Muscle of back (tissue), 13 donors: ENCODE measurements at places on chromosomes 16 and 17.

DNA sequence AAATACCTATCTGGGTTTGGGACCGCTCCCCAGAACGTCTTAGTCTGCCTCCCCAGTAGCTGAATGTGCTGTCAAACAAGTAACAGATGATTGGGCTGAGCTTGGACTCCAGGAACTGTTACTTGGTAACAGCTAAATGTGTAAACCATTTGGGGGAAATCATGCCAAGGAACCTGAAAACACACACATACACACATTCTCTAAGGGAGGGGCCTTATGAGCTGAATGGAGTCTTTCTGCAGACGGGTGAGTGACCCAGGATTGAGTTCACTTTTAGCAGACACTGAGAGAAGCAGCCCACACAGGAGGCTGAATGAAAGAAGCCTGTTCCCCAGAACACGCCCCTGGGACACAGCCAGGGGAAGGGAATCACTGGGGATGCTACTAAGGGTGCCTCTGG, 1.6 kb downstream of the ACLY start:
- peak; percentile 69 for DNase-seq

DNA sequence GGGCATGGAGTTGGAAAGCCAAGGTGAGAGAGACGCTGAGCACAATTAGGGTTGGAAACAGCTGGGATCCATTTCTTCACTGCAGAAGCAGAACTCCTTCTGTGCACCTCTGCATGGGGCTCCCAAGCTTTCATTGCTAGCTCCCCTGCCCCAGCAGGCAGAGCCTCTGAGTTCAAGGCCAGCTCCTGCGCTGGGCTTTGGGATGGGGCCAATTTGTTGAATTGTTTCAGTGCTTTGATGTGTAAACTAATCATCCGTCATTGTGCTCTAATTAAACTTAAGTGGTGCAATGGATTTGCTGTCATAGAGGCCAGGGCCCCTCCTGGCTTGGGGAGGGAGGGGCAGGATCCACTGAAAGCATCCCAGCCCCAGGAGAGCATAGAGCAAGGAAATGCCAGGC, 13.5 kb upstream of the LYRM9 start:
- no peak for DNase-seq

DNA sequence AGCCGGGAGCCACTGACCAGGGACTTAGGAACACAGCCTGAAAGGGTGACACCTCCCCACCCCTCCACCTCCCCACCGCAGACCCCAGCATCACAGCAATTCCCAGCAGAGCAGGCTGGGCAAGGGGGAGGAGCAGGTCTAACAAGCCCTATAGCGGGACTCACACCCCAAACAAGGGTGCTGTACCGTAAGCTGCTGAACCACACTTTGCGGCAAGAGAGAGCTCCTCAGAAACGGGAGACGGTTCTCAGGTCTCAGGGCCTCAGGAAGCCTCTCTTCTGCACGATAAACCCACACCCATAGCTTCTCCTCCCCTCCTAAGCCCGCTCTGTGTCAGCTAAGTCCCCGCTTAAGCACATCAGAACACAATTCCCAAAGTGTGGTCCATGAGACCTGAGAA, 11.7 kb upstream of the COTL1 start:
- DNase-seq = no peak

DNA sequence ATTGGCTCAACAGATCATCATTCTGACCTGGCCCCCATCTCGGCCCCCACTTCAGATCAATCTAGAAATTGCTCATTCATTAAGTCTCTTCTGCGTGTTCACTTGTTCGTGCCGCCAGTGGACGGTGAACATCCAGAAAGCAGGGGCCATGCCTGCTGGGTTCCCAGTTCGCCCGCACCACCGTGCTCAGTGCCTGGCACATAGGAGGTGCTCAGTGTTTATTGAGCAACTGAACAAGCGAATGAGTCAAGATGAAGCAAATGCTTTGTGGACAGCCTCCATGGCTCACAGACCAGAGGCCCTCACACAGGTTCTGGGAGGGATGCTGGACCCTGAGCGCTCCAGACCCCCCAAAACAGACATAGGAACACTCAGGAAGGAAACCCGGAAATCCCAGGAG, 13.9 kb downstream of the BEAN1 start:
- no peak for DNase-seq

- no peak for DNase-seq
These were observed 121.3 kb upstream of the CACNG5 start for GRCh38 chr17:66713533-66714042.

DNA sequence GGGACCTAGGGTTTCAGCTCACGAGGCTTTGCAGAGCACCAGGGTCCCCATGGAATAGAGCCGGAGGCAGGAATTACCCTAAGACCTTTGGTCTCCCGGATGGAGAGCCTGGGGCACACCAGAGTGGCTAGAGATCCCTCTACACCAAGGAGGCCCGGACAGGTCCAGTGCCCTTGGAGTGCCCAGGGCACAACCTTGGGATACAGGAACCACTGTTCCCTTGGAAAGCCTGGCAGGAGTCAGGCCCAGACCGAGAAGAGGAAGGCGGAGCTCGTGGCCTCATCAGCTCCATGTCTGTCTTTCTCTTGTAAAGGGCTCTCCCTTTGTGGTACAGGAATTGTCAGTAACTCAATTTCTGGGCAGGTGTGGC, 3.8 kb upstream of the DBNDD1 start:
- no peak for DNase-seq

DNA sequence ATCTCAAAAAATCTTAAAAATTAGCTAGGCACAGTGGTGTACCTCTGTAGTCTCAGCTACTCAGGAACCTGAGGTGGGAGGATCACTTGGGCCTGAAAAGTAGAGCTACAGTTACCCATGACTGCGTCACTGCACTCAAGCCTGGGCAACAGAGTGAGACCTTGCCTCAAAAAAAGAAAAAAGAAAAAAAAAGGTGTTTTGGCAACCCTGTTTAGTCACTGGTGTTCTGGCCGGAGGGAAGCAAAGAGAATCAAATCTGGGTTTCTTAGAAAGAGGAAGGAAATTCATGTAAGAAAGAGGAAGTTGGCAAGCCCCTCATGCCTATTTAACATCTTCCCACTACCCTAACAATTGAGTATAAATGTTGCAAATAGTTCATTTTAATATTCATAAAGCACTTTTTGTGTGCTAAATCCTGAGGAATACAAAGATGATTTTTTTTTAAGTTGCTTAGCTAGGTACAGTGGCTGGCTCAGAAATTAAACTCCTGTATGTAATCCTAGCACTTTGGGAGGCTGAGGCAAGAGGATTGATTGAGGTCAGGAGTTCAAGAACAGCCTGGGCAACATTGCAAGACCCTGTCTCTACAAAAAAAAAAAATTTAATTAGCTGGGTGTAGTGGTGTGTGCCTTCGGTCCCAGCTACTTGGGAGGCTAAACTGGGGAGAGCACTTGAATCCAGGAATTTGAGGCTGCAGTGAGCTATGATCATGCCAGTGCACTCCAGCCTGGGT, 6.5 kb upstream of the USP32 start:
- no peak for DNase-seq

DNA sequence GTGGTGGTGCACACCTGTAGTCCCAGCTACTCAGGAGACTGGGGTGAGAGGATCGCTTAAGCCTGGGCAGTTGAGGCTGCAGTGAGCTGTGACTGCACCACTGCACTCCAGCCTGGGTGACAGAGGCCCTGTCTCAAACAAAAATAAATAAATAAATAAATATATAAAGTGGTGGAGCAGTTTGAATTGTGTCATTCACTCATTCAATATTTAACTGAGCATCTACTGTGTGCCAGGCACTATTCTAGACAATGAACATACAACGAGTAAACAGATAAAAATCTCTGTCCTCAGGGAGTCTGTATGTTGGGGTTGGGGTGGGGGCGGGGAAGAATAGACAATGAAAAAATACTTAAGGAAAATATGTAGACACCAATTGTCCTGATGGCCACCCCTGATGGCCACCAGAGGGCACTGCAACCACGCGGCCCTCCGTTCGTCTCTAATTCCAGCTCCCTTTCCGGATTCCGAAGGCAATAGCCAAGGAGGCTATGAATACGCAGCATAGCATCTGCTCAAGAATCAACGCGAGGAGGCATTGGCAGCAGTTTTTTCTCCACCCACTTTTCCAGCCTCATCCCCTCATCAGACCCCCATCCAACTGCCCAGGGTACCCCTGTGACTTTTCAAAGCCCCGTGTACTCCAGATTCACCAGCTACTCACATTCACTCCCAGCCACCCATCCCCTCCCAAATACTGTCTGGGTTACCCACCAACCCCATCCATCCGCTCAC, 21.4 kb downstream of the QPRT start:
- DNase-seq = peak; percentile 79

DNA sequence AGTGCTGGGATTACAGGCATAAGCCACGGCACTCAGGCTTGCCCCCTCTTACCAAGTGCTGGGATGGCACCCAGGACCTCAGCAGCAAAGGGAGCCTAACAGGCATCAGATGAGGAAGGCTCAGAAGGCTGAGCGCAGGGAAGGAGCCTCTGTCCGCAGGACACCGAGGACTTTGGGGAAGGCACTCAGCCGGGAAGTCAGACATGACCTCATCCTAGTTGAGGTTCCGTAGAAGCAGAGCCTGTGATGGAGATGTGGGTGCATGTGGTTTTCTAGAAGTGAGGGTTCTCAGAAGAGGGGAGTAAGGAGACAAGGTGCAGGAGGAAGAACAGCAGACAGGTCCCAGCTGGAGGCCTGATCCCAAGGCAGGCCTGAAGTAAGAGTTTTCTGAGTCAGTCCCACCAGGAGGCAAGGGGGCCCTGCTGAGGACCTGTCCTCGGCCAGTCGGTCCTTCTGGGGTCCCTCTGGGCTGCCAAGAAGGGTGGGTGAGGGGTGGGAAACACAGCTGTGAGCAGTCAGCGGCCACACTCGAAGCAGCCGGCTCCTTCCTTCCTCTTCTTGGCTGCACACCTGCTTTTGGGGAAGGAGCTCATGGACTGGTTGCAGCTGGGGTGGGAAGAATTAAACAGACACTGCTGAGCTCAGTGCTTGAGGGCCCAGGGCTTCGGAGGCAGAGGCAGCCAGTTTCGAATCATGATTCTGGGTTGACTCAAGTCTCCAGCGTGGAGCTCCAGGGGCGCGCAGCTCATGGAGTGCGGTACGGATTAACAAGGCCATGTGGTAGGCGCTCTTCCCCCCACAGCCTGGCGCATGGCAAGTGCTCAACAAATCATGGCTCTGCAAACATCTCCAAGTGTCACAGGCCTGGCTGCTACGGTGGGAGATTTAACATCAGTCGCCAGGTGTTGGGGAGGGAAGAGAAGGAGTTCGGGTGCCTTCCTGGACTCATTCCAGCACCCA, 38.9 kb upstream of the SNN start:
- peak; percentile 78 for DNase-seq

DNA sequence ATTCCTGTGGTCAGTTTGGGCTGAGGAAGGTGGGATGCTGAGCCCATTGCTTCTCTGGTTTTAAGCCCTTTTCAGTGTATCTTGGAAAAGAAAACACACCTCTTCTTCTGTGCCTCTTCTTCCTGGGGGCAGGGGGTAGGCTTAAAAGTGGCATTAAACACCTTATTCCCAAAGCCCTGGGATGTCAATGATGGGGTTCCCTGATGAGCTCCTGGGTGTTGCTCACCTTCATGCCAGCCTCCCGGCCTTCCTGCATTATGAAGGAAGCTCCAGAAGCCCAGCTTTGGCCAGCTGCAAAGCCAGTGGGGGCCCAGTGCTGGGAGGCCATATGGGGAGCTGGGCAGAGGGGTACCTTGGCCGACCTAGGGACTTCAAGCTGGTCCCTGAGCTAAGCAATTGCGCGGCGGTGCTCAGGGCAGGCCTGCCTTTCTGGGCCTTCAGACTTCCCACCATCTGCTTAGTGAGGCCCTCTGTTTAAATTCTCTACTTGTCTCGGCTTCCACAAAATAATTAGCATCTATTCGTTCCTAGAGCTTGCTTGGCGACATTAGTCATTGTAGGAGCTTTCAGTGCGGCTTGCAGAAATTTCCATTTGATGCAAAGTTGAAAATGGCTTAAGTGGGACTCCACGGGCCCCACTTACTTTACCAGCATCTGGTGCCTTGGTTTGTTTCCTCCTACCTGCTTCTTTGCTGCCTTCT, 121.7 kb upstream of the NLRP1 start:
- DNase-seq = no peak

DNA sequence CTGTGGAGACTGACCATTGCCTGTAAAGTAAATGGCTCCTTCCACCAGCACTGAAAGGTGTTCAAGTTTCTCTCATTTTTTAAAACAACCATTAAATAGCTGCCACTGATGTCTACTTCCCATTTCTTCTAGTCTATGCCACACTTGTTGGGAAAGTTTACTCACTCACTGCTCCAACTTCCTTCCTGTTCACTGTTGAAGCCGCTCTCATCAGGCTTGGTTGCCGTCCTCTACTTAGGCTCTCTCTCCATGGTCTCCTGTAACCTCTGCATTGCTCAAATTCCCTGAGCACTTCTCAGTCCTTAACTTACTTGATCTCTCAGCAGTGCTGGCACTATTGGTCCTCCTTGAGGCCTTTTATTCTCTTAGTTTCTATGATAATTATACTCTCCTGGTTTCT, 32.4 kb downstream of the SNX11 start:
- no peak for DNase-seq

- DNase-seq = no peak
These were observed 244.8 kb downstream of the CDH8 start for GRCh38 chr16:61791464-61791863.

GRCh38 chr17:68400404-68400735, 56.9 kb downstream of the WIPI1 start:
- DNase-seq = no peak

- DNase-seq = no peak
These were observed 488 bp upstream of the SEBOX start for GRCh38 chr17:28365487-28365886.

DNA sequence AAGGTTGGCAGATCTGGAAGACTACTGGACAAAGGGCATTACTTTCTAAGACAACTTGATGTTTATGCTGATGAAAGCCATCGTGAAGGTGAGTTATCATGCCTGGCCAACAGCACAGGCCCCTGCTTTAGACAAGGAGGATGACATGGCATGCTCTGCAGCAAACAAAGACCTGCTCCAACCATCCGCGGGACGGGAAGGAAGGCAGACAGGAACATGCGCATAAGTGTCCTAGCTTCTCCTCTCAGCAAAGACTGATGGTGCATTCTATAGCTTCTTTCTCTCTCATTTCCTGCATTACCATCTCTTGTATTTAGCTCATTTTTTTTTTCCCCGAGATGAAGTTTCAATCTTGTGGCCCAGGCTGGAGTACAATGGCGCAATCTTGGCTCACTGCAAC, 5.4 kb downstream of the NPLOC4 start:
- DNase-seq = no peak

DNA sequence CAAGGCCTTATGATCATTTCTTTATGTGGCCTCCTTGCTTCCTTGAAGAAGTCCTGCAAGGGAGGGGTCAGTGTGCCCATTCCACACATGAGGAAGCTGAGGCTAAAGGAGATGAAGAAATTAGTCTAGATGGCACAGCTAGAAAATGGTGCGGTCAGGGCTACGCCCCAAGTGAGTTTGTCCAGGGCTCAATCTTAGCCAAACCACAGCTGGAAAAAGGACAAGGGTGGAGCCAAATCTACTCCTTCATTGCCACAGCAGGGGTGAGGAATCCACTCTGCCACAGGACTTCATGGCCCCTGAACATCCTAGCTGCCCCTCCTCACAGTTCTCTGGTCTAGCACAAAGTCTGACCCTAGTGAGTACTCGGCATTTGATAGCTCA, 16.2 kb downstream of the BEAN1 start:
- DNase-seq = no peak
